Breast epithelium (tissue), 4 donors: ENCODE measurements at places on chromosomes 3 and 15. TPM values are rescaled to one million over a fixed set of nuclear protein-coding genes. Genes with fewer than 3 reads are reported as not detected.

DNA sequence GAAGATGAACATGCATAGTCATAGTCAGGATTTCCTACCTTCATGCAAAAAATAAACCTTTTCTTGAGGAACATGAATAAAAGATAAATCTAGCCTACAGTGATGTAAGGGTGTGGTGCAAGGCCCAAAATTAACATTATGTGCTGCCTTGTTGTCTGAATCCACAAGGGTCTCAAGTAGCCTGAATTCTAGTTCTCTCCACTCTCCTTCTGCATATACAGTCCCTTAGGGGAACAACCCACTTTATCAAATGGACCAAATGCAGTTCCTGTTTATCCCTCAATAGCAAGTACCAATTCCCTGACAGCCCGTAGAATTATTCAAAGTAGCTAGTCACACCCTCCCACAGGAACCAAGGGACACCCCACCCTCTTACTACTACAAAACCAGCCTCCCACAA is 284.0 kb downstream of the ZIC4 start:
- DNase-seq, result no peak

The CYP8B1 gene
- total RNA-seq, result not detected

DNA sequence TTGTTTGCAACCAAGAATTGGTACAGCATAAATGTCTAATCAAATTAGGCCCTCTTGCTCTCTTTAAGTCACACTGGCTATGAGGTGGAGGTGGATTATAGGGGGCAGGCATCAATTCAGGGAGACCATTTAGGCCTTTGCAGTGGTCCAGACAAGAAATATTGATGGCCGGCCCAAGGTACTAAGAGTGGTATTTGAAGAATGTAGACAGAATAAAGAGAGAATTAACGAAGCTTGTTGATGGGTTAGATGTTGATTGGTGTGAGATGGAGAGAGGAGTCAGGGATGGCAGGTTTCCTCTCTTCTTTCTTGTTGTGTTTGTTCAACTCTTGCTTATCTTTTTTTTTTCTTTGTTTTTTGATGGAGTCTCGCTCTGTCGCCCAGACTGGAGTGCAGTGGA is 48.5 kb downstream of the PIK3CA start:
- no peak for DNase-seq

The HEMK1 gene
- 10.7 TPM for total RNA-seq

GRCh38 chr3:28915741-28916500 is 364.9 kb upstream of the RBMS3 start:
- no peak for DNase-seq
